Naive thymus-derived CD8-positive, alpha-beta T cell (primary cell): ENCODE measurements at places on chromosomes 12 and 14. TPM values are rescaled to one million over a fixed set of nuclear protein-coding genes. Genes with fewer than 3 reads are reported as not detected.
A peak's percentile ranks its signal among the peaks of the same experiment; 100 is the strongest.

Gene PTCSC3
- polyA plus RNA-seq = not detected

GRCh38 chr12:121930862-121931261 lies 12.5 kb downstream of the CFAP251 start:
- H3K27me3 ChIP-seq = no peaks in the 10 kb centered on the region
- no peak for DNase-seq
- H3K4me3 ChIP-seq = no peak overlapping the region
- H3K4me1 ChIP-seq = no peaks in the 10 kb centered on the region

GRCh38 chr14:91337699-91338335 lies 79.8 kb downstream of the CCDC88C start:
- peak overlapping the region; percentile 44 for H3K27ac ChIP-seq
- H3K27me3 ChIP-seq = no peaks in the 10 kb centered on the region
- peaks cover 11% of the 10 kb centered on the region for H3K4me1 ChIP-seq
- H3K36me3 ChIP-seq = peaks cover 91% of the 10 kb centered on the region
- DNase-seq = no peak

Gene SLCO1B1
- not detected for polyA plus RNA-seq

- no peak for DNase-seq
- no peaks in the 10 kb centered on the region for H3K36me3 ChIP-seq
- no peak overlapping the region for H3K27ac ChIP-seq
- no peaks in the 10 kb centered on the region for H3K4me1 ChIP-seq
- H3K4me3 ChIP-seq = no peak overlapping the region
Measured at GRCh38 chr14:62988967-62989366, 56.3 kb downstream of the KCNH5 start.

Gene SLC22A17
- 9.6 TPM for polyA plus RNA-seq

DNA sequence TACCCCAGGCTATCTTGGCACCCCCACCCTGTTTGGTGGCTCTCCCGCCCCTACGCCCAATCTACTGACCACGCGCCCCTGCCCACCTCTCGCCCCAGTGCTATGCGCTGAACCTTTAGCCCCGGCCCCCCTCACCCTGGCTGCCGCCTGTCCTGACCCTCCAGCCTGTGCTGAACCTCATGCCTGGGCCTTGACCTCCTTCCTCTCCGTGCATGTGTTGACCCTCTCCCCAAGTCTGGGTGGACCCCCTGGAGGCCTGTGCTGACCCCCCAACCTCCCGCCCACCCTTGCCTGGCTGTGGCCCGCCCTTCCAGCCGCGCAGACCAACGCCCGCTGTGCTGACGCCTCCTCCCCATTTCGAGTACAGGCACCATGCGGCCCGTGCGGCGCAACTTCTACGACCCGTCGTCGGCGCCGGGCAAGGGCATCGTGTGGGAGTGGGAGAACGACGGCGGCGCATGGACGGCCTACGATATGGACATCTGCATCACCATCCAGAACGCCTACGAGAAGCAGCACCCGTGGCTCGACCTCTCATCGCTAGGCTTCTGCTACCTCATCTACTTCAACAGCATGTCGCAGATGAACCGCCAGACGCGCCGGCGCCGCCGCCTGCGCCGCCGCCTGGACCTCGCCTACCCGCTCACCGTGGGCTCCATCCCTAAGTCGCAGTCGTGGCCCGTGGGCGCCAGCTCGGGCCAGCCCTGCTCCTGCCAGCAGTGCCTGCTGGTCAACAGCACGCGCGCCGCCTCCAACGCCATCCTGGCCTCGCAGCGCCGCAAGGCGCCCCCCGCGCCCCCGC lies 20.7 kb downstream of the DTX1 start:
- H3K27ac ChIP-seq = no peak overlapping the region
- peaks cover 45% of the 10 kb centered on the region for H3K4me1 ChIP-seq
- no peaks in the 10 kb centered on the region for H3K27me3 ChIP-seq

GRCh38 chr14:74636424-74637177 lies 24.6 kb upstream of the LTBP2 start:
- H3K4me3 ChIP-seq = no peak overlapping the region
- no peaks in the 10 kb centered on the region for H3K4me1 ChIP-seq
- peaks cover 6% of the 10 kb centered on the region for H3K27me3 ChIP-seq
- H3K27ac ChIP-seq = no peak overlapping the region
- no peaks in the 10 kb centered on the region for H3K36me3 ChIP-seq

GRCh38 chr14:104680806-104681688 lies 8.4 kb upstream of the INF2 start:
- H3K4me3 ChIP-seq = no peak overlapping the region
- H3K27me3 ChIP-seq = no peaks in the 10 kb centered on the region
- no peak for DNase-seq

Gene PMCH
- polyA plus RNA-seq = not detected

DNA sequence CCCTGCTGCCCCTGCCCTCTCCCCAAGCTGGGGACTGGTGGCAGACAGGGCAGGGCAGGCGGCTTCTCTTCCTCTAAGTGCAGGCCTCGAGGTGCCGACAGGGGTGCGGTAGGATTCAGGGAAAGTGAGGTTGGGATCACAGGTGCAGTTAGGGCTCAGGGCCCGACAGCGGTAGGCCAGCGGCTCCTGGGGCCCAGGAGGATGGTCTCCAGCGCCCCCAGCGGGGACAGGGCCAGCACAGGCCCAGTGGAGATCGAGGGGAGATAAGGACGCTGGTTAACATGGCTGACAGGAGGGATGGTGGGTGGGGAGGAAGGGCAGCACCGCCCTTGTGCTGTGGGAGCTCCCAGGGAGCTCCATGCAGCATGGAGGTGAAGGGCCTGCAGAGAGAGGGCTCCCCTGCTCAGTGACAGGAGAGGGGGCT lies 935 bp upstream of the CRIP1 start:
- peak; percentile 64 for DNase-seq
- peak overlapping the region; percentile 43 for H3K4me3 ChIP-seq
- H3K36me3 ChIP-seq = no peaks in the 10 kb centered on the region
- no peaks in the 10 kb centered on the region for H3K27me3 ChIP-seq
- peak overlapping the region; percentile 100 for H3K27ac ChIP-seq
- H3K4me1 ChIP-seq = peaks cover 28% of the 10 kb centered on the region
